Lower lobe of right lung (tissue), 2 donors: ENCODE measurements at places on chromosomes 16 and 17. TPM values are rescaled to one million over a fixed set of nuclear protein-coding genes. Genes with fewer than 3 reads are reported as not detected.

DNA sequence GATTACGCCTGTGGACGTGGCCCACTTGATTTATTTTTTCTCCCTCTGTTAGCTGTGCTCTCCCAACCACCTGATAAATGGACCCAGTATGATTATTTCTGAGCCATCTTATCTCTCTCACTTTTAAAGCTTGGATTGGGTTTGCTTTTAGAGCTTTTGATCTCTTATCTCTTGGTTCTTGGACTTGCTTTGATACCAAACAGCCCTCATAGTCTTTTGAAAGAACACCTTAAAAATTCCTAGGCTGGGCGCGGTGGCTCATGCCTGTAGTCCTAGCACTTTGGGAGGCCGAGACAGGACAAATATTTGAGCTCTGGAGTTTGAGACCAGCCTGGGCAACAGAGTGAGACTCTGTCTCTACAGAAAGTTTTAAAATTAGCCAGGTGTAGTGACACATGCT is 25.8 kb downstream of the SMTNL2 start:
- no peak for DNase-seq

GRCh38 chr17:56319531-56319930 is 166.3 kb downstream of the ANKFN1 start:
- DNase-seq, result no peak

- DNase-seq, result no peak
Measured at GRCh38 chr17:70780031-70780430, 610.7 kb downstream of the KCNJ2 start.

GRCh38 chr16:18941471-18941870 is 15.3 kb upstream of the SMG1 start:
- no peak for DNase-seq

- no peak for DNase-seq
Measured at GRCh38 chr17:37792787-37793186, 47.9 kb upstream of the HNF1B start.

- no peak for DNase-seq
Measured at GRCh38 chr17:3727041-3727440, 3.3 kb downstream of the HASPIN start.

GRCh38 chr17:17666111-17666714 is 15.0 kb upstream of the RAI1 start:
- DNase-seq, result no peak

DNA sequence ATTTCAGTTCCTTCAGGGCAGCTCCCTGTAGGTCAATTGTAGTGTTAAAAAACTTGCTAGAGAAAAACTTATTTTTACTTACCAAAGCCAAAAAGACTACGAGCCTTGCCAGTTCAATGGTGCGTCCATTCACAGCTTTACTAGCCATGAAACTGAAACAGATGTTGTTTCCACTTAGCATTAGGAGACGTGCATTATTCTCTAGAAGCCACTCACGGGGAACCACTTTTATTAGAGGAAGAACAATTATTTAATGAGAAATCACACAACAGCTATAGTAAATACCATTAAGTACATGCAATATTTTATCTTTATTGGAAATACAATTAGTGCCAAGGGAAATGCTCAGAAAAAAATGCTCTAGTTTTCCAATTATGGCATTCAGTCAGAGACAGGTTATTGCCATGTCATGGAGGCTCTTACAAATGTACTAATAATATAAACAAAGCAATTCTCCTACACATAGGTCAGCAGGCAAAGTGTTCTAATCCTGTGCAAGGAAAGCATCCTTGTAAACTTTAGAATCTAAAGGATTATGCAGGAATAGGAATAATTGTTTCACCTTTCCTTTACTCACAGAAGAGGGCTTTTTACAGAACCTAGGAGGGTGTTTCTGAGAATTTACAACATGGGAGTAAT is 17.4 kb downstream of the LASP1NB start:
- no peak for DNase-seq

- DNase-seq, result no peak
Measured at GRCh38 chr16:27025581-27025980, 41.1 kb upstream of the C16orf82 start.

GRCh38 chr16:74727903-74728302 is 27.2 kb upstream of the MLKL start:
- DNase-seq, result no peak

DNA sequence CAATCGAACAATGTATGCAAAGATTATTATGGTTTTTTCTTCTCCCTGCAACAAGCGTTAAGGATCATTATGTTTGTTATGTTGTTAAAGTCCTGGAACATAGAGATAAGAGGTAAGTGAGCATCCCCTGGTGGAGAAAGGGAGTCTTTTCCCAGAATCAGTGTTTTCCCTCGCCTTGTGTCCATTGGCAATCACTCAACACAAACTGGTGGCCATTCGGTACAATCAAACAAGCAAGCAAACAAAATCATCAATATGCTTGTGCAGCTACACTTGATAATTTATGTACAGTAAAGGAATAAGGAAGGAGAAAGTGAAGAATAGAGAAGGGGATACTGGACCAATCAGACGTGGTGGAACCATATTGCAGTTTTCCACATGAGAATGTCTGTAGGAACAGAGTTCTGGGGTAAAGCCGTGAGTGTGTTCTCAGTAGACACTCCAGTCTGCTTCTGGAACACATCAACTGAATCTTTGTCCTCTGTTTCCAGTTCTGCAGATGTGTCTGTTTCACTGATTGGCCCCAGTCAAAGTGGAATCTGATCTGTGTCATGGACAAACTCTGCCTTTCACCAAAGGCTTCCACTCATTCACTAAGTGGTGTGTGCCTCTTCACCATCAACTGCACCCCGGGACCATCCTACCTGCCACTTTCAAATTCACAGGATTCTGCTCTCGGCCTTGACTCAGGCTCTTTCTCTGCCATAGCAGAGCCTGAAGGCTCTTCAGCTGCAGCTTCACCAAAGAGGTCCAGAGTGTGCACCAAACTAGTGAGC is 169.5 kb downstream of the AHSP start:
- no peak for DNase-seq

GRCh38 chr16:30430428-30430970 is 669 bp upstream of the DCTPP1 start:
- peak; percentile 51 for DNase-seq

DNA sequence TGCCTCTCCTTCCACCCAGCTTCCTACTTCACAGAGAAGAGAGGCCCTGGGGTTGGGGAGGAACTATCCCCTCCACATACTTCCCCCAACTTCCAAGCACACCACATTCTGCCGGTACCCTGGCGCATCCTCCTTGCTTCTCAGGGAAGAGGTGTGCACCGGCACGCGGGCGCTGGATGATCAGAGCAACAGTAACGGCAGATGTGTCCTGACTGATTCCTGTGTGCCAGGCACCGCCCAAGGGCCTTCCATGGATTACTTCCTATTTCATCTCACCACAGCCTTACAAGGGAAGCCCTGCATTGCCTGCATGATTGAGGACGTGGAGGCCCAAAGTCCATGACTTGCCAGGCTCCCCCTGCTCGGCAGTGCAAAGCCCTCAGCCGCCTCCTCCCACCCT is 21.1 kb upstream of the MLKL start:
- no peak for DNase-seq

Gene KRTAP2-1
- not detected for total RNA-seq

Gene FOXJ1
- 21.5 TPM for total RNA-seq

Gene PRR11
- total RNA-seq, result 4.1 TPM

Gene FAM171A2
- total RNA-seq, result 1.2 TPM

Gene NEUROD2
- not detected for total RNA-seq

Gene BAHCC1
- total RNA-seq, result 19.9 TPM

Gene CPHXL2
- not detected for total RNA-seq
